ENCODE measurements at places on chromosomes 16 and 17. TPM values are rescaled to one million over a fixed set of nuclear protein-coding genes. Genes with fewer than 3 reads are reported as not detected.

CCL7 gene
- total RNA-seq: not detected

DNA sequence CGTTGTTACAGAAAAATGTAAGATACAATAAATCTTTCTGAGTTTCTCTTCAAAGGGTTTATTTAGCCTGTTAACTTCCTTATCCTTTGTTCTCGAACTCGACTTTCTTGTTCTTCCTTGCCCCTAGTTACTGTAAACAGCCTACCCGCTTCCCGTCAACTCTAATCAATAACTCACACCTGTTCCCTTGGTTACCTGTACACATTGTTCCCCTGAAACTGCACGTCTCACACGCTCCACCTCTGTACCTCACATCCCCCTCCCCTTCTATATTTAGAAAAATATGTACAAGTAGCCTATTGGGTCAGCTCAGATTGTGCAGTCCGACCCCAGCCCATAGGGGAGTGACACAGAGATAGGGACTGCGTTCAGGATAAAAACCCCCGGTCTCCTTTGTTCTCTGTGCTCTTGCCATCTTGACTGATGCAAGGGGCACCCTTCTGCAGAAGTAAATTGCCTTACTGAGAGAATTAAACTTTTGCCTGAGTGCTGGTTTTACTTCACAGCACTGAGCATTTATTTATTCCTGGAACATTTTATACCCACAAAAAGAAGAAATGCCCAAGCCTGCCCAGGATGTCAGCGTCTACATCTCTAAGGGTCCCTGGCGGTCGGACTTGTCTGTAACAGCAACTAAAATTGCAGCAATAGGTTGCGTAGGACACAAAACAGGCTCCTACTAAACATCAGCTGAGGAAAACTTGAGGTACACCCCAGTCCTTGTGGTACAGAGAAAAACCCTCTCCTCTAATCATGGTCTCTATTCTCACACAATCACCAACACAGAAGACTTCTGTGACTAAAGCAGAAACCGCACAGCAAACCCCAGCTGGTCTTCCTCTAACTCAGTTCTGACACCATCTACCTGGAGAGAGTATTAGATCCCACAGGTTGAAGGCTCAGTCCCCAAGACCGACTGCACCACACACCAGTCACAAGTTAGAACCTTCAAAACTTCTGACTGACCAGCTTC is 11.3 kb downstream of the WDR45B start:
- no peak for DNase-seq

- no peak for DNase-seq
Measured at GRCh38 chr16:4795828-4796572, 831 bp downstream of the SMIM22 start.

- no peak for DNase-seq
Measured at GRCh38 chr16:75248142-75248535, 3.3 kb downstream of the BCAR1 start.

PYY gene
- not detected for total RNA-seq

- DNase-seq: no peak
Measured at GRCh38 chr16:47052666-47053640, 79.5 kb upstream of the DNAJA2 start.

- no peak for DNase-seq
Measured at GRCh38 chr17:48322060-48322459, 108.0 kb downstream of the SKAP1 start.

GRCh38 chr17:7068268-7068667 is 11.8 kb downstream of the CLEC10A start:
- DNase-seq: no peak

GRCh38 chr16:4209666-4210065 is 32.2 kb downstream of the SRL start:
- no peak for DNase-seq

HOXB6 gene
- 2.5 TPM for total RNA-seq

- DNase-seq: no peak
Measured at GRCh38 chr16:79595931-79596450, 4.5 kb downstream of the MAF start.

GRCh38 chr16:73233329-73233765 is 185.4 kb upstream of the ZFHX3 start:
- no peak for DNase-seq

DNA sequence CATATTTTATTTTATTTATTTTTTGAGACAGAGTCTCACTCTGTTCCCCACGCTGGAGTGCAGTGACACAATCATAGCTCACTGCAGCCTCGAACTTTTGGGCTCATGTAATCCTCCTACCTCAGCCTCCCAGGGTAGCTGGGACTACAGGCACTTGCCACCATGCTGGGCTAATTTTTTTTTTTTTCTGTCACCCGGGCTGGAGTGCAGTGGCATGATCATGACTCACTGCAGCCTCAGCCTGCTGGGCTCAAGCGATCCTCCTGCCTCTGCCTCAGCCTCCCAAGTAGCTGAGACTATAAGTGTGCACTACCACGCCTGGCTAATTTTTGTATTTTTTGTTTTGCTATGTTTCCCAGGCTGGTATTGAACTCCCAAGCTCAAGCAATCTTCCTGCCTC is 17.1 kb downstream of the UNC45B start:
- DNase-seq: no peak

GRCh38 chr17:5135726-5136579 is 20.1 kb downstream of the USP6 start:
- peak; percentile 80 for DNase-seq

CDH3 gene
- not detected for total RNA-seq

GRCh38 chr16:48608452-48608851 is 1.5 kb downstream of the N4BP1 start:
- no peak for DNase-seq

DNA sequence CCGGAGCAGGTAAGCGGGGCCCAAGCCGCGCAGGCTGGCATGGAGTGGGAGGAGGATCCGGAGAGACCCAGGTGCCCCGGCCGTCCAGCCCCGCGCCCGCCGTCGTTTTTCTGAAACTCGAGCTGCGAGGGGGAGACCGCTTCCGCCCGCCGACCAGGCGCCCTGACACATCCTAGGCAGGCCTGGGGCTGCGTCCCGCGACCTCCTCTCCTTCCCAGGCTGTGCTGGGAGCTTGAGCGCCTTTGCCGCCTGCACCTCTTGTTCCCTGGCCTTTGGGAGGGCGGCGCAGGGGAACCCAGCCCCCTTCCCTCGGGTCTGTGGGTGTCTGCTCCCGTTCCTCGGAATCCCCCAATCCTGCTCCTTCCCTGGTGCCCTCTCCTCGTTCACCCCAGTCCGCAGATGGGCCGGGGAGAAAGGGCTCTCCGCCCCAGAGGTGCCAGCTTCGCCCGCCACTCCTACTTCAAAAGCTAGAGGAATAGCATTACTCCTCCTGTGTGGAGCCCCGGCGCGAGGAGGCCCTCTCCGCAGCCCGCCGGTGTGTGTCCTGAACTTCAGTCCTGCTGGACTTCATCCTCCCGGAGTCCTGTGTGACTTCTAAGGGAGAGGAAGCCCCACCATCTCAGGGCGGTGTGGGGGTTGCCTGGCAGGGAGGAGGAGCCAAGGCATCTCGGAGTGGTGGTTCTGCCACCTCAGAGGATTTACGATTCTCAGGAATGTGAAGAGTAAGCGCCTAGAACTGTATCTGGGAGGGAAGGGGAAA is 1.0 kb downstream of the NHERF1 start:
- no peak for DNase-seq

DNA sequence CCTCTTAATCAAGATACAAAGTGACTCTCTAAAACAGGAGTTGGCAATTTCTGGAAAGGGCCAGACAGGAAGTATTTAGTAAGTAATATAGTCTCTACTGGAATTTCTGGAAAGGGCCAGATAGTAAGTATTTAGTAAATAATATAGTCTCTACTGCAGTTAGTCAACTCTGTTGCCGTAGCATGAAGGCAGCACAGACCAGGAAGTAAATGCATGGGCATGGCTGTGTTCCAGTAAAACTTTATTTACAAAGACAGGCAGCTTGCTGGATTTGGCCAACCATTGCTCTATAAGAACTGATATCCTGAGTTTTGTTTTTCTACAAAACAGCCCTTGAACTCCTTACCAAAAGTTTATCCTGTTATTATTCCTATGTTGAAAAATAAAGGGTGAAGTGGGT is 16.9 kb downstream of the LDAF1 start:
- DNase-seq: no peak

DNA sequence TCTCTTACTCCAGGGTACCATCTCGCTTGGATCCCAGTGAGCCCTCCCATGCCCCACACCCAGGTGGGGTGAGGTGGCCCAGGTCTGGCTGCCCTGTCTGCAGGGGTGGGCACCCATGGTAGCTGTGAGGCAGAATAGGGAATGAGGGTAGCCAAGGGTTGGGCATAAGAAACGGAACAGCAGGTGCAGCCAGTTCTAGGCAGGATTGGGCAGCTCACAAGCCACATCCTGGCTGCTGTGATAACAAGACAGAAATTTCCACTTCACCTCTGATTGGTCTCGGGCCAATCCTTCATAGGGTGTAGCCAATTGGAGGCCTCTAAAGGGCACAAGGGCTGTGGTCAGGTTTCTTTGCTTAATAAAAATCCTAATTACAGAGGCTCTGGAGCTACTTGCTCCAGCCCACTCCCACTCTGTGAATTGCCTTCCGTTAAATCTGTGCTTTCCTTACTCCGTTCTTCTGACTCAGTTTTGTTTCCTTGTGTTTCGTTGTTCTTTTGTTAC is 1.5 kb upstream of the ARHGDIG start:
- no peak for DNase-seq

ASB16 gene
- total RNA-seq: 5.4 TPM

HAPSTR1 gene
- 65.2 TPM for total RNA-seq

- no peak for DNase-seq
Measured at GRCh38 chr17:65544672-65545071, 16.8 kb downstream of the AXIN2 start.

- DNase-seq: no peak
Measured at GRCh38 chr17:73000832-73001231, 91.7 kb downstream of the SLC39A11 start.

GRCh38 chr16:22352723-22353122 is 21.7 kb downstream of the CDR2 start:
- no peak for DNase-seq

- peak; percentile 95 for DNase-seq
Measured at GRCh38 chr16:90022209-90023077, 3.2 kb upstream of the DBNDD1 start.

DNA sequence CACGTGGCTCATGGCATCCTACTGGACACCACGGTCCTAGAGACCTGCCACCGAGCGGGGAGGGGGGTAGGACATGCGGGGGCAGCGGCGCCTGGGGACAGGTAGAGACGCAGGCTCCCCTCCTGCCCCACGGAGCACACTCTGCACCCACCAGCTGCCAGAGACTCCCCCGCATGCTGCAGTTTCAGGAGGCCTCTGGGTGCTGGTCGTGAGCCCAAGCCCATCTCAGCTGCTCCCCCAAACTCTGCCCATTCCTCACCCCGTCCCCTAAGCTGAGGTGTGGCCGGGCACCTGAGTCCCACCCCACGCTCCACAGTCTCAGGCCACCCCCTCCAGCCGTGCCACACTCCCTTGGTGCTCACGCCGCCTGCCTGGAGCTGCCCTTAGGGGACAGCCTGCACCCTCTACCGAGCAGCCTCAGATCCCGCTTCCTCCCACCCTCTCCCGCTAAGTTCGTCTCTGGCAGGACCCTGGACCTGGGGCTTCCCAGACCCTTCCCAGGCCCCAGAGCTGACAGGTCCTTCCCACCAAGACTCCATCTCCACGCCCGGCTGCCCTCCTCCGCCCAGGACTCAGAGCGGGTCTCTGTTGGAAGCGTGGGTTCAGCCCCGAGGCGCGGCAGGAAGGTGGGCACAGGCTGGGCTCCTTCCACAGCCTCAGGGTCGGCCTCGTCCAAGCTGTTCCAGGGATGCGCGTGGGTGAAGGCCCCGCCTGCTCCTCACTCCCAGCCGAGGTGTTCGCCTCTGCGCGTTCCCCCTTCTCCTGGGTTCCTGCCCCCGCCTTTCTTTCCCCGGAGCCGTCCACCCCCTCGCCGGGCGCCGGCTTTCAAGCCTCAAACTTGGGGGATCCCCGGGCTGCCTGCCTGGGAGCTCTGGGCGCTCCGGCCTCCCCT is 1.3 kb downstream of the RAB40B start:
- DNase-seq: no peak

GRCh38 chr16:3542601-3543373 is 34.4 kb downstream of the NLRC3 start:
- DNase-seq: no peak

All from esophagus muscularis mucosa (tissue), 4 donors.